ENCODE measurements at places on chromosomes 1 and 21. TPM values are rescaled to one million over a fixed set of nuclear protein-coding genes. Genes with fewer than 3 reads are reported as not detected.

The ZBTB8A gene
- not detected for total RNA-seq

The RNASEL gene
- 7.4 TPM for total RNA-seq

GRCh38 chr1:245717611-245718010, 562.8 kb downstream of the KIF26B start:
- no peak for DNase-seq

DNA sequence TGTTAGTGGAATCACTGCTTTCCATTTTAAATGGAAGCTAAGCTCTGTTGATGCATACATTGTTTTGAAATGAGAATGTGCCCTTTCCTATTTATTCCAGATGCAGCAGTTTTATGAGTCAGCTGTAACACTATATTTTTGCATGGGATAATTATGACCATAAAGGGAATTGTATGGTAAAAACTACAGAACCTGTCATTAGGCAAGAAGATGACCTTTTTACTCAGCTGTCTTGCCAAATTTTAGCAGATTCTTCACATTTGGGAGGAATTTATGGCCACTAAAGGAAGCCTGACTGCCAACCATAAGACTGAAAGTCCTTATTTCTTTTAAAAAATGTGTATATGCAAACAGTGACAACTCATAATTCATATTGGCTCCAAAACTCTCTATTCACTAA, 356.3 kb upstream of the PRMT6 start:
- no peak for DNase-seq

DNA sequence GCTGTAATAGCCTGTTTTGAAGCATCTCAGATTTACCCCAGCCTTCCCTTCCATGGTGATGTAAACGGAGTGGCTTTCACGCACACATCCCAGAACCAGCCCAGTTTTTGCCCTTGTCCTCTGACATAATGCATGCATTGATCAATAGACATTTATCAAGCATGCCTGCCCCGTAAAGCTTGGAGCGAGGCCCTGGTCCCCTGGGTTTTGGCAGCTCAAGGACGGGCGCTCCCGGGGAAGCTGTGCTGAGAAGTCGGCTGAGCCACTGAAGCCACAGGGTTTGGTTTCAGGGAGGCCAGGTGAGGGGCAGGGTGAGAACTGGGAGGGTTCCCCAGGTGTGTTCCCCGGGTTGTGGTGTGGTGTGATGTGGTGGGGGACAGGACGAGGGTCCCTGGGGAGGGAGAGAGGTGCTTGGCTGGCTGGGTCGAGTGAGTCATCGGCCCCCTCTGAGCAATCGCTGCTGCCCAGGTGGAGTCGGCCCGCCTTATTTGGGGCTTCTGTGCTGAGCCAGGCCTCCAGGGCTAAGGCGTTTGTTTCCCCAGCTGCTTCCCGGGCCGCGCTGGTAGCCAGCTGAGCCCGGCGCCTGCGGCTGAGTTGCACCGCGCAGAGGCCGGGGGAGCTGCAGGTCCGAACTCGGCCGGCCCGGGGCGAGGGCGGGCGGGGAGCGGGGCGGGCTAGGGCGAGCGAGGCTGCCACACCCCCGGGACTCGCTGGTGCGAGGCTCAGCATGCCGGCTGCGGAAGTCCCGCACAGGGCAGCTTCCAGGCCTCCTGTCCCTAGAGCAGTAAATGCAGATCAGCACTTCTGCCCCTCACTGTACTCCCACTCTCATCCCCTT, 23.6 kb downstream of the ATP2B4 start:
- DNase-seq: peak; percentile 49

GRCh38 chr1:172654535-172654934, 4.4 kb upstream of the FASLG start:
- DNase-seq: no peak

- no peak for DNase-seq
These were observed 1341.7 kb downstream of the PLA2G4A start for GRCh38 chr1:188170411-188170810.

DNA sequence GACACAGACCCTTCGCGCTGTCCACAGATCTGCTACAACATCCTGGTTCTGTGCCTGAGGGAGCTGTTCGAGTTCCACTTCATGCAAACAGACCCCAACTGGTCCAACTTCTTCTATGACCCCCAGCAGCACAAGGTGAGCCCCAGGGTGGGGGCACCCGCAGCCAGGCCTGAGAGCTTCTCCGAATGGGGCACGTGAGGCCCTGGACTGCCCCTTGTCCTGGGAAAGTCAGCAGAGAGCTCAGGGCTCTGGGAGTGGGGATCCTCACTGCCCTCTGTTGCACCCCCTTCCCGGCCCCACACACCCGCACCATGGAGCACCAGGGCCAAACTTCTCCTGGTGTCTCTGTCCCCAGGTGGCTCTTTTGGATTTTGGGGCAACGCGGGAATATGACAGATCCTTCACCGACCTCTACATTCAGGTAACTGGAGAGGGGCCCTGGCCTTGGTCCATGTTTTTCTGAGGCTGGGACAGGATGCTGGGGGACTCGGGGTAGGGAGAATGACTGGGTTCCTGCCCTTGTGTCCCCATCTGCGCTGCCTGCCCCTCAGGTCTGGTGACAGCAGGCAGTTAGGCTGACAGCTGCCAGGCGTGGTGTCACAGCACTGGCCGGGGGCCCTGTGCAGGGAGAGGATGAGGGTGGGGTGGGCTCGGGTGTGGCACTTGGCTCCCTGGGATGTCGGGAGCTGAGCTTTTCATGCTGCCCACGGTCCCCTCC, 44.6 kb downstream of the COQ8A start:
- no peak for DNase-seq

DNA sequence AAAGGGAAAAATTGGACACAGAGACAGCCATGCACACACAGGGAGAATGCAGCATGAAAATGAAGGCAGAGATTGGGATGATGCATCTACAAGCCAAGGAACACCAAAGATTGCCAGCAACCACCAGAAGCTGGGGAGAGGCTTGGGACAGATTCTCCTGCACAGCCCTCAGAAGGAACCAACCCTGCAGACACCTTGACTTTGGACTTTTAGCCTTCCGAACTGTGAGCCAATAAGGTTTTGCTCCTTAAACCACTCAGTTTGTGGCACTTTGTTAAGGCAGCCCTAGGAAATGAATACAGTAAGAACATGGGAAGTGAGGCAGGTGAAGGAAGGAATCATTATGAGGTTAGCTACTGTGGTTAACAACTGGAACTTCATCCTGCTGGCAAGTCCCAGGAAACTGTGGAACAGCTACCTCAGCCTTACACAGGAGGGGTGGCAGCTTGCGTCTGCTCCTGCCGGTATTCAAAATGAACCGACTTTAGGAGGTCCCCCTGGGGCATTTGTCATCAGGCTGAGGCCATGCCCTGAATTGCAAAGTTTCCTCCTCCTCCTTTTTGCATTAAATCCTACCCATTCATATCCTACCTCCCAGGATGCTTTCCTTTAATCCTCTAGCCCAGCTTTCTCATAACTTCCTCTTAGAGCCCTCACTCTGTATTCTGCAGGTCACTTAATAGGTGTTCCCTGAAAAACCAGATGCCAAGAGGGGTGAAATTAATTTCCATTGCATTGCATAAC, 15.4 kb downstream of the CD247 start:
- no peak for DNase-seq
